ENCODE measurements at places on chromosomes 13 and 19.

GRCh38 chr19:42207767-42208271, 9.7 kb downstream of the DEDD2 start:
- no peak for DNase-seq

DNA sequence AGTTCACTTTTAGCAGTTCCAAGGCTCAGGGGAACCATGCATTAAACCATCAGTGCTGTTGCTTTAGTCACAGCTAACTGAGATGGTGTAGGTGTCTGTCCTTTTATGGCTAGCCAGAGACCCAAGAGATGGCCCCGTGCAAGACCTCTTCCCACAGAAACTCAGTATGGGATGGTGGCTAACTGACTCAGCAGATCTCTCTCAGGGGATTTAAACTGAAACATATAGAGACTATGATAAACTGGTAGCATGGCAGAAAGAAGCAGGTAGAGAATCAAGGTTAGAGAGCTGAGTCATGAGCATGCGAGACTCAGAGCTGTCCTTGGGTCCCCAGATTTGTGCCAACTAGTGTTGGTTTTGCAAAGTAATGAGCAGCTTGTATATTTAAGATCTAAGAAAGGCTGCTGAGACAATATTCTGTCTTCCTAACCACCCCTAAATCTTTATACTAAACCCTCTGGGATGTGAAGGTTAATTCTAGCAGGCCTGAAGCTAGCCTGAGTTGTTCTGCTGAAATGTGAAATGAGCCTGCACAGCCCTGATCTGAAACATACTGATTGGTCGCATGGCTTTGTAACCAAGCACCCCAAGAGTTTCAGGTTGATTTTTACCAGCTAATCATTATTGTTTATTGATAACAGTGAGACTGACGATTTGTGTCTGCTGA, 6.5 kb upstream of the SCEL start:
- no peak for DNase-seq

DNA sequence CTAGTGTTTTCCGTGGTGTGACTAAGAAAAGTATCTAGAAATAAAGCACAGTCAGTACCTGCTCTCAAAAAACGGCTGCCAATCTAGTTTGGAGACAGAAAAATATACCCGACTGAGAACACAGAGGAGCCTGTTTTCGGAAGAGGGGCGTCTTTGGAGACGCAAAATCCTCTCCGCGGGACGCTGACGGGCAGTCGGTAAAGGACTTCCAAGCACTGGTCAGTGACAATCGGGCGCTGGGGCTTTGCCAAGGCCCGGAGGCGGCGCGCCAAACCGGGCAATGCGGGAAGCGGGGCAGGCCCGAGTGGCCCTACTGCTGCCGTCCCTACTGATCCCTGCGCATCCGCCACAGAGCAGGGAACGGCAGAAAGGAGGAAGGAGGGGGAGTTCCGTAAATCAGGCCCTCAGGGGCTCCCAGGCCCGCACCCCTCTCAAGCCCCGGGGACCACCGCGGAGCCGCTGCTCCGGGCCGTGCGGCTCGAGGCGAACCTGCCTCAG, 588 bp upstream of the DPY19L3 start:
- no peak for DNase-seq

GRCh38 chr13:76607866-76608265, 278.3 kb downstream of the KCTD12 start:
- DNase-seq = no peak

GRCh38 chr13:85816413-85816812, 17.2 kb upstream of the SLITRK6 start:
- DNase-seq = no peak

DNA sequence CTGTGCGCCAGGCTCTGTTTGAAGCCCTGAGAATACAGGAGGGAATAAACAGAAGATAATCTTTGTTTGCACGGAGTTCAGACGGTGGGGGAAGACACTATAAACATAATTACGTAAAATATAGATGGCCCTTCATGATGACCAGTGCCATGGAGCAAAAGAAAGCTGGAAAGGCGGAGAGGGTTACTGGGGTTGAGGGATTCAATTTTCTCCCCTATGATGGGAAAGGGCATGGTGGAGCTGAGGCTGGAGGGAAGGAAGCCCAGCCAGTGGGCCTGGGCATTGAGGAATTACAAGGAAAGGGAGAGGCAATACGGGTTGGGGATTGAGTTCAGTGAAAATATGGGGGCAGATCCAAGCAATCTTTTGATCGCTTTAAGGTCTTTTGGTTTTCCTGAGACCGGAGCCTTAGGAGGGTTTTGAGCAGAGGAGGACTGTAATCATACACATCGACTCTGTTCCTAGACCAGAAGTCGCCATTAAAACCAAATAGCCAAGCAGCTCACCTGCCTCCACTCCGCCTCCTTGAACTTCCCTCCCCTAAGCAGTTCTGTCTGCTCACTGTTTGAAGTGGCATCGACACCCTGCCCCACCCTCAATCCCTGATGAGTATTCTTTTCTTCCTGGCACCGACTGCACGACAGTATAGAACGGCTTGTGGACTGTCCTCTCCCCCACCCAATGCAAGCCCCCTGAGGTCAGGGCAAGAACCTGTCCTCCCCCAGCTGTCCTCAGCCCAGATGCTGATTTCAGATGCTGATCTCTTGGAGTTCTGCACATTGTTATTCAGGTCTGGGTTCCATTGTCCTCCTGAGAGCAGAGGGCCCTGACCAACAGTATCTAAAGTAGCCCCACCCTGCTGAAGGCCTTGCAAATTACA, 813 bp upstream of the ZNF296 start:
- no peak for DNase-seq

- no peak for DNase-seq
Measured at GRCh38 chr13:103036268-103036667, 29.9 kb downstream of the SLC10A2 start.

GRCh38 chr13:22915442-22916082, 265.2 kb upstream of the SGCG start:
- no peak for DNase-seq

DNA sequence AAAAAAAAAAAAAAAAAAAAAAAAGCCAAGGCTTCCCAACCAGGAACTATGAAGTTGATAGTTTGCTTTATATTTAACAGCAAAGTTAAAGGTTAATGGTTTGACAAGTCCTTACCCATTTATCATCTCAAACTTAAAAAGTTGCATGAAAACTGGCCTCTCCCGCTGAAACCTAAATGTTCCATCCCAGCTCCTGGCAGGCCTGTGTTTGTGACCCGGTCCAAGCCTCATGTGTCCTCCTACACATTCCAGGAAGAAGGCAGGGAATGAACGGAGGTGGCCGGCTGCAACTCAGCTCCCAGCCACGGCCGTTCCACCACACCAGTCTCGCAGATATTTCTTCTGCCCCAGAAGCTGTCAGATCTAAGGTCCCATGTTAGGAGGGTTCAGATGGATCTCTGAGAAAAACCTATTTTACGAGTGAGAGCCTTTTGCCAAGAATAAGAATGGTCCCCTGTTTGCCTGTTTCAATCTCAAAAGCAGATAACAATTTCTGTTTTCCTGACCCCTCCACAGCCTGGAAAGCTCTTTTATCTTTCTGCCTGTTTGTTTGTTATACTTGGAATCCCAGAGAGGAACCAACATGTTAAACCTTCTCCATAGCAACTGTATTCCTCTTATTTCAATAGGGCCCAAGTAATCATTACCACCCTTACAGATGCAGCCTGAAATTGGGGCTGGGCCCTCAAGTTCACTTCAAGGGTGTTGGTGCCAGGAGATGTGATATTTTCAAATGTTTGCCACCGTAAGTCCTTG, 56.5 kb downstream of the KCTD12 start:
- DNase-seq = no peak

Data from stimulated activated CD8-positive, alpha-beta memory T cell treated with anti-CD3 and anti-CD28 coated beads, Interleukin-4, amount 100 ng/mL, for 4 hours (primary cell).